ENCODE measurements at places on chromosomes 4 and X. TPM values are rescaled to one million over a fixed set of nuclear protein-coding genes. Genes with fewer than 3 reads are reported as not detected.

SLC26A1 gene
- 1.6 TPM for total RNA-seq

TREX2 gene
- total RNA-seq: 1.6 TPM

SSX2B gene
- total RNA-seq: not detected

SPANXA1 gene
- total RNA-seq: not detected

ODAM gene
- 2.6 TPM for total RNA-seq

NMU gene
- total RNA-seq: not detected

POLN gene
- total RNA-seq: 4.9 TPM

- H3K4me3 ChIP-seq: no peak overlapping the region
- DNase-seq: no peak
- no peaks in the 10 kb centered on the region for H3K36me3 ChIP-seq
- no peaks in the 10 kb centered on the region for H3K27me3 ChIP-seq
These were observed 1180.8 kb upstream of the PABPC4L start for GRCh38 chr4:135382280-135382959.

DNA sequence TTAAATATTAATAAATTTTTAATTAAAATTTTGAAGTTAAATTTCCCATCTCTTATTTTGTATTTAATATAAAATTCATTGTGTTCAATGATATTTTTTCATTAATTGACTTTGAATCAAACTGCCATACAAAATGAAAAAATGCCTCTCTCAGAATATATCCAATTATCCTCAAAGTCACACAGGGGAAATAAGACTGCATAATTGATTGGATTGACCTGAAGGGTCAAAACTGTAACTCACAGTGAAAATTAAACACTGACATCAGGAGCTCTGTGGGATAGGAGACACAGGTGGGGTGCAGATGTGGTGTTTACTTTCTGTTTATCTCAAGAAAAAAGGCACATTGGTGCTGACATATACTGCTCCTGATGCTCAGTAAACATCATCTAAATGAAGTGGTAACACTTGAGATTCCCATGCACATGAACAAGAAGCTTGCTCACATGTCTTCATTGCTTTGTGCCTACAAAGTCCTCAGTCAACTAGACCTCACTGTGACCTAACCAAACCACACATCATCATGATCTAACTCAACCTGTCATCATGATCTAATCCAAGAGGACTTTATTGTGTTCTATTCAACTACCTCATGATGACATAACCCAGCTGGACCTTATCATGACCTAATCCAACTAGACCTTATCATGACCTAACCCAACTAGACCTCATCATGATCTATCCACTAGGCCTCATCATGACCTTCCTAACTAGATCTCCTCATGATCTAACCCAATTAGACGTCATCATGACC lies 83.7 kb downstream of the DHRSX start:
- no peak for DNase-seq
- H3K4me3 ChIP-seq: no peak overlapping the region
- no peak overlapping the region for H3K27ac ChIP-seq
- no peaks in the 10 kb centered on the region for H3K4me1 ChIP-seq

DNA sequence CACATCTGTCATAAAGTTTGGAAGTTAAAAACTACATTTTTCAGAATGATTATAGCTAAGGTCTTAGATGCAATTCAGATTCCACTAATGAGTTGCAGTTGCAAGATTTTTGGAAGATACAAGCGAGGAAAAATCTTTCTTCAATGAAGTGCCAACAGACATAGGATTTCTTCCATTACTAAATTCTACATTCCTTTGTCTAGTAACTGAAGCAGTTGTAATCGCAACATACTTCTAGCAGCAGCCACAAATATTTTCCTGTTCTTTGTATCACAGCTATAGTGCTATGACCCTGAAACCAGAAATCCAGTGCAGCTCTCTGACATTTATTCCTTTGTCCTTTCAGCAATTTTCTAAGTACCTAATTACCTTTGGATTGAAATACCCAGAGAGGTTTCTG lies 225.2 kb upstream of the SLIT2 start:
- H3K27ac ChIP-seq: no peak overlapping the region
- no peaks in the 10 kb centered on the region for H3K27me3 ChIP-seq
- no peak overlapping the region for H3K4me3 ChIP-seq
- no peaks in the 10 kb centered on the region for H3K4me1 ChIP-seq

GRCh38 chr4:15479913-15480185 lies 10.2 kb downstream of the CC2D2A start:
- H3K27ac ChIP-seq: no peak overlapping the region
- no peaks in the 10 kb centered on the region for H3K27me3 ChIP-seq
- no peak for DNase-seq
- H3K4me1 ChIP-seq: peaks cover 8% of the 10 kb centered on the region

DNA sequence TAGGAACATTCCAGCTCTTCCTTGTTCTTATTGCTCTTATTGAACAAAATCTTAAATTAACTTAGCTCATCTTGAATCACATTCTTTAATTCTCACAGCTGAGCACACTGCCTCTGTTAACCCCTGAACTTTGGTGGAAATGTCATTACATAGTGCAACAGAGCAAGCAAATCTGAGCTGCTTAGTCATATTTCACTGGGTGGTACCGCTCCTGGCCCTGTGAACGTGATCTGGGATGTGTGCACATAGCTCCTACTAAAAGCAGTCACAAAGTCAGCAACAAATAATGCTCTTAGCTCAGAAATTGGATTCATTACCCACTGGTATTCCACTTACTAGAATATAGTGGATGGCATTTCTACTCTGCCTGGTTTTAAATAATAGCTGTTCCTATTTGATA lies 27.9 kb downstream of the ARHGEF6 start:
- no peak overlapping the region for H3K27ac ChIP-seq
- H3K36me3 ChIP-seq: no peaks in the 10 kb centered on the region
- no peak for DNase-seq
- H3K27me3 ChIP-seq: no peaks in the 10 kb centered on the region
- H3K4me3 ChIP-seq: no peak overlapping the region

GRCh38 chr4:178462710-178463109 lies 1020.5 kb upstream of the AGA start:
- H3K36me3 ChIP-seq: no peaks in the 10 kb centered on the region
- H3K27me3 ChIP-seq: no peaks in the 10 kb centered on the region
- H3K27ac ChIP-seq: no peak overlapping the region
- H3K4me1 ChIP-seq: no peaks in the 10 kb centered on the region

- no peak for DNase-seq
- H3K4me3 ChIP-seq: no peak overlapping the region
- H3K4me1 ChIP-seq: no peaks in the 10 kb centered on the region
- H3K27me3 ChIP-seq: no peaks in the 10 kb centered on the region
- no peak overlapping the region for H3K27ac ChIP-seq
These were observed 367.6 kb upstream of the LCORL start for GRCh38 chr4:18389115-18389514.

GRCh38 chr4:76803522-76803921 lies 94.4 kb downstream of the SOWAHB start:
- no peak overlapping the region for H3K27ac ChIP-seq
- H3K36me3 ChIP-seq: no peaks in the 10 kb centered on the region
- H3K4me1 ChIP-seq: no peaks in the 10 kb centered on the region
- H3K27me3 ChIP-seq: no peaks in the 10 kb centered on the region

DNA sequence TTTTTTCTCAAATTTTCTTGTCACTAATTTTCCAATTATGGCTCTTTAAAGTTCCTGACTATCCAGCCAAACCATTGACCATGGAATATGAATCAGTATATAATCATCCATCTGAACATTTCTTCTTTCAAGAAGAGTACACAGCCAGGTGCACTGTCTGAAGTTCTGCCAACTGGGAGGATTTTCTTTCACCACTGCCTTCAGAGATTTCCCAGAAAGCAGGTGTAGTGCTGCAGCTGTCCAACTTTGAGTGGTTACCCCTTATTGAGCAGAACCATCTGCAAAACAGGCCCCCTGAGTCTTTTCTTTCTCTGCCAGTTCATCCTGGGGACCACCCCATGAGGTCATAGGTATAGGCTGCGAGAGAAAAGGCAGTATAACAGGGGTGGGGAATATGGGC lies 1213.2 kb downstream of the RAPGEF2 start:
- no peaks in the 10 kb centered on the region for H3K36me3 ChIP-seq
- no peaks in the 10 kb centered on the region for H3K4me1 ChIP-seq
- no peak overlapping the region for H3K27ac ChIP-seq
- H3K4me3 ChIP-seq: no peak overlapping the region
- H3K27me3 ChIP-seq: no peaks in the 10 kb centered on the region

DNA sequence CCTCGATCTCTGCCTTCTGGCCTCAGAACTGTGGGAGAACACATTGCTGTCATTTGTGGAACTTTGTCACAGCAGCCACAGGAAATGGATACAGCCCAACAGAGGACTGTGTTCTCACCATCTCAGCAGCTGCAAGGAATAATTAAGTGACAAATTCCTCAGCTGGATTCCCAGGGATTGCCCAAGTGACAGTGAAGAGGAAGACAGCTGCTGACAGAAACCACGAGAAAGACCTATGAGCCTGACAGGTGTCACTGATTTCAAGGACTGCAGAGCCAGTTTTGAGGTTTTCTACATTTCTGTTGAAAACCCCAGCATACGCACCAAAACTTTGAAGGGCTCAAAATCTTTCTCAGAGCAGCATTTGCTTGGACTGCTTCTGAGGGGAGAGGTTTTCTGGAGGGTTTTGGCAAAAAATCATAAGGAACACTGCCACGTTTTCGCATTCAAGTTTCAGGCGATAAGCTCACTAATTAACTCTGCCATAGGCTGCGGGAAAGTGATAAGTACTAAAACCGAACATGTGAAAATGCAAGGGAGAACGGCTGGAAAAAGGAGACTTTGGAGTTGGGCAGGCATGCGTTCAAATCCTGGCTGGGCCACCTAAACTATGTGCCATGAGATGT lies 88.8 kb downstream of the DRD5 start:
- no peaks in the 10 kb centered on the region for H3K36me3 ChIP-seq
- H3K4me1 ChIP-seq: no peaks in the 10 kb centered on the region
- DNase-seq: no peak
- no peaks in the 10 kb centered on the region for H3K27me3 ChIP-seq
- H3K27ac ChIP-seq: no peak overlapping the region

DNA sequence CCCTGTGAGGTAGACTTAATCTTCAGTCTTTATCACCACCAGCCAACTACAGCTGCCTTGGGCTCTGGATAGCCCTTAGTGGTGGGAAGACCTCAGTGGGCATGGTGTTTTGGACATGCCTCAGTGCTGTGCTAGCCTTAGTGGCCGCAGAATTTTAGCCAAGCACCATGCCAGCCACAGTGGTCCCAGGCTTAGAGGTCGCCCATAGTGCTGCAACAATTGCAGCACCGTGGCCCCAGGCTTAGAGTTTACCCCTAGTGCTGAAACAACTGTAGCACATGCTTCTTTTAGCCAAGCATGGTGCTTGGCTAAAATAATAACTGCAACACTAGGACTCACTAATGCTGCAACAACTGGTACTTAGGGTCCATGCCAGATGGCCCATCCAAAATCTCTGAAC lies 38.9 kb upstream of the SULT1B1 start:
- H3K27me3 ChIP-seq: no peaks in the 10 kb centered on the region
- H3K36me3 ChIP-seq: no peaks in the 10 kb centered on the region
- no peak overlapping the region for H3K27ac ChIP-seq
- H3K4me3 ChIP-seq: no peak overlapping the region
- no peaks in the 10 kb centered on the region for H3K4me1 ChIP-seq

- no peak for DNase-seq
- peaks cover 19% of the 10 kb centered on the region for H3K4me1 ChIP-seq
- H3K27ac ChIP-seq: no peak overlapping the region
- no peaks in the 10 kb centered on the region for H3K27me3 ChIP-seq
- H3K36me3 ChIP-seq: no peaks in the 10 kb centered on the region
These were observed 21.2 kb downstream of the SLC2A9 start for GRCh38 chr4:9999956-10000561.

DNA sequence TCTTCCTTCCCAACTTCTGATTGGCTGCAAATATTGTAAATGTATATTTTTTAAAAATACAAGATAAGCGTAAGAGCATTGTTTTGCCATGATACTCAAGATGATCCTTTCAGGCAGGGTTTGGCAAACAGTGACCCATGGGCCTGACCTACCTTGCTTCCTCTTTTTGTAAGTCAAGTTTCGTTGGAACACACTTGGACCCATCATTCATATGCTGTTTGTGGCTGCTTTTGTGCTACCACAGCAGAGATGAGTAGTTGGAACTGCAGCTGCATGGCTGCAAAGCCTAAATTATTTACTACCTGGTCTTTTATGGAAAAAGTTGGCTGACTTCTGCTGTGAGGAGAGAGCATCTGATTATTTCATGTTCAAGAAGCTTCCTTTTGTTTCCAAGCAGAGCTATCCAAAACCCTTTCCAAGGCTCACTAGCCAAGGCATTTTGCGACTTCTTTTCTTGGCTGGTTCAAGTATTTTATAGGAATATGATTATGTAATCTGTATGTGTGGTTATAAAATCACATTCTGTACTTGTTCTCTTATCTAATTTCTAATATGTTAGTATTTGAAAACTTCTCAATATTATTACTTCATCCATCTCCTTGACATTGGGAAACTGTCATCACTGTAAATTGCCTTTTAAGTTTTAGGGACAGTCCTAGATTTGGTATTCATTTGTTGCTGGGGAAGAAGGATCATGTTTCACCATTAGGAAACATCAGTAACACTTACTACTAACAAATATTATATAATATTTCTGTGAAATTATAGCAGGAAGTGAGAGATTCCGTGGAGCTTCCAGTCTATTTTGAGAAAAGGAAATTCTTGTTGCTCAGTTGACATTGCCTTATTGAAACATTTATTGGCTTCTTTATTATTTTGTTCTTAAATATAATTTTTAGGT lies 109.2 kb downstream of the ARHGAP10 start:
- no peaks in the 10 kb centered on the region for H3K4me1 ChIP-seq
- no peaks in the 10 kb centered on the region for H3K27me3 ChIP-seq
- DNase-seq: no peak
- H3K27ac ChIP-seq: no peak overlapping the region

DNA sequence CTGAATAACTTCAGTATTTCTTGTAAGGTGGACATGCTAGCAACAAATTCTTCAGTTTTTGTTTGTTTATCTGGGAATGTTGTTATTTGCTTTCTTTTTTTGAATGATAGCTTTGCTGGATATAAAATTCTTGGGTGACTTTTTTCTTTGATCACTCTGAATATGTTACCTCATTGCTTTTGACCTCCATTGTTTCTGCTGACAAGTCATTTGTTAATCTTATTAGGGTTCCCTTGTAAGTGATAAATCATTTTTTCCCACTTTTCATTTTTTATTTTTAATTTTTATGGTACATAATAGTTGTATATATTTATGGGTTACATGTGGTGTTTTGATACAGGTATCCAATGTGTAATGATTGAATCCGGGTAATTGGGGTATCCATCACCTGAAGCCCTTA lies 6.7 kb upstream of the RAB39B start:
- no peak overlapping the region for H3K4me3 ChIP-seq
- no peaks in the 10 kb centered on the region for H3K36me3 ChIP-seq
- DNase-seq: no peak
